ENCODE measurements at places on chromosomes 4 and X. TPM values are rescaled to one million over a fixed set of nuclear protein-coding genes. Genes with fewer than 3 reads are reported as not detected.

IL2RG gene
- 19.8 TPM for total RNA-seq

CENPE gene
- total RNA-seq: 1.7 TPM

SPANXC gene
- not detected for total RNA-seq

DNA sequence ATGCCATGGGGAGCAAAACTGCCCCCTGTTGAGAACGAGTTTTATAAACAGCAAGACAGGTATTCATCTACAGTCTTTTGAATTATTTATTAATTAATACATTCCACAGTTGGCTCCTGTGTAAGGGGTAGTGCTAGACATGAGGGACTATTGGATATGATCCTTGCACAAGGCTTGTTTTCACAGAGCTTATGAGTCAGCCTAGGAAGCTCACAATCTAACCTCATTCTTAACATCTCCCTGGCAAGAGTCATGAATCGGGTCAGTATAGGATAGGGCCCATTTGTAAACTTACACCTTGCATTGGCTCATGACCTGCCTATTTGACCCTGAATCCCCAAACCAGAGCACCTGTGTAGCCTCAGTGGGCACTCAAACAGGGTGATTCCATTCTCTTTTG lies 209.1 kb upstream of the HCCS start:
- no peak for DNase-seq

- DNase-seq: no peak
These were observed 32.5 kb downstream of the HMGB2 start for GRCh38 chr4:173301518-173302201.

DNA sequence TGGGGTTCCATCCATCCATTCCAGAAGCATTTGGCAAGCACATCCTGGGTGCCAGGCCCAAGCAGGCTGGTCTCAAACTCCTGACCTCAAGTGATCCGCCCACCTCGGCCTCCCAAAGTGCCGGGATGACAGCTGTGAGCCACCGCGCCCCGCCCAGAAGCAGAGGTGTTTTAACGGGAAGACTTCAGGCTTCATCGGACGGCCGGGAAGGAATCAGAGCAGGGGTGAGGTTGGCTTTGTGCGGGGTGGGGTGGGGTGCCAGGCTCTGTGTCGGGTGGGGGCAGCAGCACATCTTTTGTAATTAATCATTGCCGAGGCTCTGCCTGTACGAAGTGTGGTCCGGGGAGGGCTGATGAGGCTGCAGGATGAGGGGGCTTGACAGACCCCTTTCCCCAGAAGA lies 5.1 kb upstream of the SLC25A6 start:
- no peak for DNase-seq
